DMS53 (cell line): ENCODE measurements at places on chromosomes 7 and 10.

- DNase-seq: no peak
These were observed 122.3 kb downstream of the JMJD1C start for GRCh38 chr10:63343476-63343875.

DNA sequence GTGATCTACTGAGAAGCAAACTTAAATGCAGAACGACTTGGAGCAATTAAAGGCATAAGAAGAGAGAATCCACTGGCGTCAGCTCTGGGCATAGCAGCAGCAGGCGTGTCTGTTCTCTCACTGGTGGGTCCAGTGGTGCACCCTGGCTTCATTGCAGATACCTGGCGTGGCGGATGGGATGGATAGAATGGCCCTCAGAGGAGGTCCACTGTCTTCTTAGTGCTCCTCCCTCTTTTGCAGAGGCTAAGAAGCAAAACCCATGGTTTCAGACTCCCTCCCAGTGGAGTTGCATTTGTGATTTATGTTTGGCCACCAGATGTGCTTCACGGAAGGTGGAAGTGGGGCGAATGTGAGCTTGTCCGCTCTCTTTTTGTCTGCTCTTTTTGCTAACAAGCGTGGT, 28.4 kb upstream of the PRKAG2 start:
- DNase-seq: no peak

DNA sequence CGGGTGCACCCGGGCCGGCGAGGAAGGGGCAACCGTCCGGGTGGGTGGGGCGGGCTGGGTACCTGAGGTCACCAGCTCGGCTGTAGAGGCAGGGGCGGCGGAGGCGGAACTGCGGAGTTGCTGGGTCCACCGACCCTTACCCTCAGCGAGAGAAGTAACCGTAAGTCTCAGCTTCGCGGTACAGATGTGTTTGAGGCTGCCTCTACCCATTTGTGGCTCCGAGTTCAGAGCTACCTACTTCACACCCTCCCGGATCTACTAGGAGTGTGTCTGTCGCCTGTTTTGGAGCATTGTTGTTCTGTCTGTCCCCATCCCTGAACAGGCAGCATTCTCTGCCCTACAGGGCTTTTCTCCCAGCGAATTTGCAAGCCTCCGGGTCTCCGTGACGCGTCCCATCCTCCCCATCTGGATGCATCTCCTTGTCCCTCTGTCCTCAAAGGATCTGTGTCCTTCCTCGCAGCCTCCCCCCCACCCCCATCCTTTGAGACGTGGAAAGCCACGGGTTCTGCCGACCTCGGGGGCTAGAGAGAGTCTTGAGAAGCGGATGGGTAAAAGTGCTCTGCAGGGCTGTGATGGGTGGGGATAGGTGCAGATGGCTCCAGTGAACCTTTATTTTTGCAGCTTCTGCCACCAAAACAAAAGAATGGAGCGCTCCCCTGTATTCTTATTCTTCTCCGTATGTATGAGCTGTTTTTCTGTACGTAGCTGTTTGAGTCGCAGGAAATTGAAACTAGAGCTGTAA, 757 bp downstream of the ANKIB1 start:
- DNase-seq: peak; percentile 74

DNA sequence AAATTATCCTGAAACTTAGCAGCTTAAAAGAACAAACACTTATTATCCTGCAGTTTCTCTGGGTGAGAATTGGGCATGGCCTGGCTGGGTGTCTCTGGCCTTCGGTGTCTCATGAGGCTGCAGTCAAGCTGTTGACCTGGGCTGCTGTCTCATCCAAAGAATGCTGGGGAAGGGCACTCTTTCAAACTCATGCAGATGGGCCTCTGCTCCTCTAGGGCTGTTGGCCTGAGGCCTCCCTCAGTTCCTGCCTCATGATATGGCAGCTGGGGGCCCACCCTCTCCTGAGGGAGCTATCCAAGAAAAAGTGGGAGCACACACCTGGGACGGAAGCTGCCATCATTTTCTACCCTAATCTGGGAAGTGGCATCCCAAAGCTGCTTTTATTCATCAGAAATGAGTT, 43.6 kb downstream of the DRGX start:
- no peak for DNase-seq

DNA sequence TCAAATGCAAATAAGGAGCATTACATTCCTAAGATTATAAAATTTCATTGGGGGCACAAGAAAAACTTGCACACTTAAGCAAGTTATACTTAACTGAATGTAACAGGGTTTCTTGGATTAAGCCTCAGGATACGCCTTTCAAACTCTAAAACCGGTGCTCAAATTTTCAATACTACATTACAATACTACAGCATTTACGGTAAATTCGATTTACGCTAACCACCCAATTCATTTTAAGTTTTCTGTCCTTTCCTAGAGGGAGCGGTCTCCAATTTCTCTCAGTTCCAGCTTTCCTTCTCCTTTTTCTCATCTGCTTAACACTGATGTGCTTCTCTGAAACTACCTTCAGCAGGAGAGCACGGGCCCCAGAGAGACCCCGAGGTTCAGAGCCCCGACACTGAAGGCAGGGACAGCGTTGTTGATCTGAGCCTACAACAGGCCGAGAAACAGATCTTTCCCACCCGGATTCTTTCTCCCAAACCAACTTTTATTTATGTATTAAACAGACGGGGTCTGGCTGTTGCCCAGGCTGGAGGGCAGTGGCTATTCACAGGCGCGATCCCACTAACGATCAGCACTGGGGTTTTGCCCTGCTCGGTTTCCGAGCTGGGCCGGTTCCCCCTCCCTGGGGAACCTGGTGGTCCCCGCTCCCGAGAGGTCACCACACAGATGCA, 798 bp downstream of the ZNF425 start:
- no peak for DNase-seq

GRCh38 chr7:14009453-14010418, 20.3 kb upstream of the ETV1 start:
- no peak for DNase-seq

- DNase-seq: no peak
These were observed 36.0 kb downstream of the BCAP29 start for GRCh38 chr7:107615910-107616680.

- DNase-seq: no peak
These were observed 6.8 kb upstream of the EIF3A start for GRCh38 chr10:119087271-119087882.

DNA sequence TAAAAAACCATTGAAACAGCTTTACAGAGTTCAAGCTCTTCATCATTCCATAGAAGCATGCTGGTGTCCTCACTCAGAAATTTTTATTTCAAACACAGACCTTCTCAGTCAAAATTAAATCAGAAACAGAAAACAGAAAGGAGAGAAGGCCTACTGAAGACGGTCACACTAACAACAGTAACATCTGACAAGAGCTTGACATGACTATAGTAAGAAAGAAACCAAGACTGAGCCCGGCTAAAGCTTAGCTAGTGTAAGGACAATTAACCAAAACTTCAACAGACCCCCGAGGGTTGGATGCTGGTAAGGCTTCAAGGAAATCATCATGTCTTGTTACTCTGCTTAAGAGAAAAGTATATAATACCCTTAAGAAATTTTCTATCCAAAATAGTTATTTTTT, 38.6 kb downstream of the MTPN start:
- DNase-seq: no peak

DNA sequence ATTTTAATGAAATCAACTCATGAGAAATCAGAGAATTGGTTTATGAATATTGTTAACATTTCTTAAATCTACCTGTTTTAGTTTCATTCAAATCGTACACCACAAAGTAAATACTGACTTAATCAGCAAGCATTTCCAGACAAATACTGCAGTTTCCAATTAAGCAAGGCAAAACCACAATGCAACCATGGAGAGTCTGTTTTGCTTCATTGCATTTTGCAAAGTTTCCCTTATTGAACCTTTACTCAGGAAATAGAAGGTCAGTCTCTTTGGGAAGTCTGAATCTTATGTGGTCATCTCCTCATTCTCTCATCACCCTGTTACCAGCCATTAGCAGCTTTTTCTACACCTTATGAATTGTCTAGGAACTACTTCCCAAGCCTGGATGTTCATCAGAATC, 400.5 kb downstream of the IPMK start:
- DNase-seq: peak; percentile 7

DNA sequence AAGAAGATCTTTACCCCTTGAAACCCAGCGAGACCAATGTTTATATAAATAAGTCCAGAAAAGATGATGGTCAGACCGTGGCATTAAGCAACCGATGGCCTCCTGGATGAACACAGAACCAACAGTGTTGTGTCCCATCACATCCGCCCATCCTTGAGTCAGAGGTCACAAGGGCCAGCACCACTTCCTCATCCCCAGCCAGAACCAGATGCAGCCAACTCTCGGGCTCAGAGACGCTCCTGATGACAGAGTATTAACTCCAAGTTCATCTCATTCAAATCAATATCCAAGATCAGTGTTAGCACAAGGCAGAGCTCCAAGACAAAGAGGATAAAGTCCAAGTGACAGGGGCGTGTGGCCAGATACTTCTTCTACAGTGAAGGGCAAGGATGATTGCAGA, 63.5 kb downstream of the FAM53B start:
- DNase-seq: no peak

GRCh38 chr10:124150807-124151417, 57.5 kb upstream of the CHST15 start:
- no peak for DNase-seq

DNA sequence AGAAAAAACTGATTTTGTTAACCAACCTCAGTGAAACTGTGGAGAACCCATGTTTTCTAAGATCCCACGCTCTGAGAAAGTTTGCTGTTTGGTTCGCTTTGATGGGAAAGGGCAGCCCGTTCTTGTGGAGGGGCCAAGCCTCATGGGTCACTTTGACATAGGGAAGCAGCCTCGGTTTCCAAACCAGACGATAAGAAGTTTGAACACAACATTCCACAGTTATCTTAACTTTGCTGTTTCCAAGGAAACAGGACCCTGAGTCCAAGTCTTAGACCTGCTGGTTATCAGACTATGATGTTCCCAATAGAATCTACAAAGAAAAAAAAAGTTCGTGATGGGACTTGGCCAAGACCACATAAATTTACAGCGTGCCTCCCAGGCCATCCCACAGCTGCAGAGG, 182.3 kb downstream of the NRP1 start:
- no peak for DNase-seq

DNA sequence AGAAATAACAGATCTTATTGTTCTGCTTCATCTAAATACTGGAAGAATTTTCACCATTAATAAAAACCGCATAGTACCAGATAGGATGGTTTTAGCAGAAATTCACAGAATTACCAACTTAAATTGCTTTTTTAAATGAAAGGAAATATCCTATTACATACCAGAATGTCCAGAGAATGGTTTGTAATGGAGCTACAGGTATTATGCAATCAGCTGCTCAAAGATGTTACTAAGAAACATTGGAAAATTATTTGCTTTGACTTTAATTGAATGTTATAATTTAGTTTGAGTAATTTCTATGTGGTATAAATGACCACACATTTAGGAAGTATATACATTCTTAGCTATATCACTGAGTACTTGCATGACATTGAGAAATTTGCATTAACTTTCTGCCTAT, 338.3 kb downstream of the ETV1 start:
- no peak for DNase-seq
